ENCODE measurements at places on chromosomes 6 and 20.
A peak's percentile ranks its signal among the peaks of the same experiment; 100 is the strongest.

- no peak for DNase-seq
Measured at GRCh38 chr20:59945731-59946130, 5.5 kb downstream of the FAM217B start.

DNA sequence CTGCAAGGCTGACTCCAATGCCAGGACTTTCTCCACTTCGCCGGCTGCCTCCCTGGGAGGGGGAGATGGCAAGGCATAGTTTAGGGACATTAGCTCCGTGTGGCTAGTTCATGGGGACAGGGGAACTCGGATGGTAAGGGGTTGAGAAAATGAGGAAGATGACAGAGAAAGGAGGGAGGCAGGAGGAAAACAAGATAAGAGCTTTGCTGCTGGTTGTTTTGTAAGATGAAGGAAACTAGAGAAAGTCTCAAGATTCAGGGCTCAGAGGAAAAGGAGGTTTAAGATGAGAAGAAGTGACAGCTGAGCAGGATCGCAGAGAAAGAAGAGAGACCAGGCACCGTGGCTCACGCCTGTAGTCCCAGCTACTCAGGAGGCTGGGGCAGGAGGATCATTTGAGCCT is 180.9 kb upstream of the RREB1 start:
- no peak for DNase-seq

DNA sequence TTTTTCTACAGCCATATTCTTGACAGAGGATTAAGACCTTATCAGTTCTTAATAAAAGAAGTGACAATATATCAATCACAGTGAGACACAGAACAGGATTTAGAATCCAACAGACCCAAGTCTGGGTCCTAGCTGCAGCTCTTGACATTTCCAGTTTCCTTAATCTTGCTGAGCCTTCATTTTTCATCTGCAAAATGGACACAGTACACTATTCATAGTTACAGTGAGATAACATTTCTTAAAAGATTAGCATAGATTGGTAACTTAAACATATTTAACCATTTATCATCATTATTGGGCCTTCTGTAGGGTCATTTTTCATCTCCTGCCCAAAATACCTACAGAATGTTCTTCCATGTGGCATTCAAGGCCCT is 45.6 kb downstream of the FKBP5 start:
- DNase-seq, result no peak

- no peak for DNase-seq
Measured at GRCh38 chr6:43445576-43445975, 9.8 kb downstream of the DLK2 start.

- DNase-seq, result no peak
Measured at GRCh38 chr20:51285684-51286083, 256.8 kb downstream of the NFATC2 start.

- no peak for DNase-seq
Measured at GRCh38 chr20:25259358-25259757, 11.5 kb downstream of the PYGB start.

GRCh38 chr20:53497246-53497645 is 96.4 kb downstream of the ZNF217 start:
- no peak for DNase-seq

GRCh38 chr6:129733290-129733689 is 23.3 kb upstream of the ARHGAP18 start:
- DNase-seq, result no peak

GRCh38 chr6:36893976-36894932 is 8.5 kb downstream of the C6orf89 start:
- no peak for DNase-seq

DNA sequence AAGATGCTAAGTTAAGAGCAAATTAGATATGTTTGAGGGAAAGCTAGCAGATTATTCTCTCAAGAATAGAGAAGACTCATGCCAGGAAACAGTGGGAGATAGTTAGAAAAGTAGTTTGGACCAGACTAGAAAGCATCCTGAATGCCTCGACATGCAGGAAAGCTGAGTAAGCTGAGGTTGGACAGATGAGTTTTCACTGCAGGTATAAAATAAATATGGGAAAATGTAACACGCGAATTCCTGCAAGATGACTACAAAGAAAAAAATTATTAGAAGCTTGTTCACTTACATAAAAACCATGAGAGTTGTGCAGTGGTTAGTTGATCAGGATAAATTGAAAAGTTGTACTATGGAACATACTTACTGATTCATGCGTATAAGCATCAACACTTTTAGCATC is 484.2 kb upstream of the MANEA start:
- DNase-seq, result no peak

GRCh38 chr6:111464184-111464583 is 18.8 kb downstream of the REV3L start:
- no peak for DNase-seq

DNA sequence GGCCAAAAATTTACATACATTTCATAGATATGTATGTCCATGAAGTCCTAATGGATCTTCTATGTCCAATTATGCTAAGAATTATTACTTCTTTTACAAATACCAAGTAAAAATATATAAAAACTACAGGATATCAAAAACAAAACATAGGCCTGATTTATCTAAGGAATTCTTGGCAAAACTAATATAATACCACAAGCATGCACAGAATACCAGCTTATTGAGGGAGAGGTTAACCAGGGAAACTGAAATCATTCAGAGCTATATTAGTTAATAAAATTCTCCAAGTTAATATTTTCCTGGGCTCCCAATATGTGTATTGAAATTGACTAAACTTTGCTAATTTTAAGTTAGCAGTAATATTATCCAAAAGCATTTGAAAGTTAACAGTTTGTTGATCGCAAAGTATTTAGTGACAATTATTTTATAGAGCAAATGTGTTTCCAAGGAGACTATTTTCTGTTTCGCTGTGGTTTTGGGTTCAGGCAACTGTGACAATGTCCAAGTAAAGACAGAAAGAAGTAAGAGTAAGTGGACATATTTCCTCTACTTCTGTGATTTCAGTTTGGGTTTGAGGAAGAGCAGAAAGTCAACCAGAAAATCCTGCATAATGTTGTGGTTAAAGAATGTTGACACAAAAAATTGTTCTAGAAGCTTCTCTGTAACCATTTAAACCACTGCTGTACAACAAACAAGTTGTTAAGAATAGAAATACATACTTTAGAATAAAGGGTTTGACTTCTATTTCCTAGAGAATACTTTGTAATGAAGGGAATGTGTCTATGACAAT is 167.4 kb downstream of the COL21A1 start:
- DNase-seq, result no peak

- DNase-seq, result no peak
Measured at GRCh38 chr6:41455818-41456217, 90.4 kb upstream of the FOXP4 start.

DNA sequence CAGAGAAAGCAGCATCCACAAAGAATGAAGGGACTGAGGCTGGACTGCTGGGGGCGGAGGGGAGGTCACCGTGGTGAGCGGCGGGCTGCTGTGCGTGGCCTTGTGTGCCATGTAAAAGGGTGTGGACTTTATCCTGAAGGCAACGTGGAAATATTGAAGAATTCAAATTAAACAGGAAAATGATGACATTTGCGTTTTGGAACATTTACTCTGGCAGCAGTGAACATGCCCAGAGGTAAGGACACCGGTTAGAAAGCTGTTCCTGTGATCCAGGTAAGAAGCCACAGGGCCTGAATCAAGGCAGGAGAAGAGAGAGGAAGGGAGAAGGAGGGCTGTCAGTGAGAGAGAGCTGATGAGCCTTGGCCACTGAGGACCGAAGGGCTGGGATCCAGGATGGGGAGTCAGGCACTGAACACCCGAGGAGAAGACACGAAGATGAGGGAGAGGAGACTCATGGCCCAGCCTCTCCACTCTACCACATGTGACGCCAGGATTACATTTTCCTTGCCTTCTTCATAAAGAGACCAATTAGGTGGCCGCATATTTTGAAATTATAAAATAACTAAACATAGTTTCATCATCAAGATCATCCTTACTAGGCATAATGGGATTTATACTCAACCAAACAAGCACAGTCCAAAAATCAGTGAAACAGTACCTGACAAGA is 58.4 kb downstream of the TRAM2 start:
- DNase-seq, result no peak

DNA sequence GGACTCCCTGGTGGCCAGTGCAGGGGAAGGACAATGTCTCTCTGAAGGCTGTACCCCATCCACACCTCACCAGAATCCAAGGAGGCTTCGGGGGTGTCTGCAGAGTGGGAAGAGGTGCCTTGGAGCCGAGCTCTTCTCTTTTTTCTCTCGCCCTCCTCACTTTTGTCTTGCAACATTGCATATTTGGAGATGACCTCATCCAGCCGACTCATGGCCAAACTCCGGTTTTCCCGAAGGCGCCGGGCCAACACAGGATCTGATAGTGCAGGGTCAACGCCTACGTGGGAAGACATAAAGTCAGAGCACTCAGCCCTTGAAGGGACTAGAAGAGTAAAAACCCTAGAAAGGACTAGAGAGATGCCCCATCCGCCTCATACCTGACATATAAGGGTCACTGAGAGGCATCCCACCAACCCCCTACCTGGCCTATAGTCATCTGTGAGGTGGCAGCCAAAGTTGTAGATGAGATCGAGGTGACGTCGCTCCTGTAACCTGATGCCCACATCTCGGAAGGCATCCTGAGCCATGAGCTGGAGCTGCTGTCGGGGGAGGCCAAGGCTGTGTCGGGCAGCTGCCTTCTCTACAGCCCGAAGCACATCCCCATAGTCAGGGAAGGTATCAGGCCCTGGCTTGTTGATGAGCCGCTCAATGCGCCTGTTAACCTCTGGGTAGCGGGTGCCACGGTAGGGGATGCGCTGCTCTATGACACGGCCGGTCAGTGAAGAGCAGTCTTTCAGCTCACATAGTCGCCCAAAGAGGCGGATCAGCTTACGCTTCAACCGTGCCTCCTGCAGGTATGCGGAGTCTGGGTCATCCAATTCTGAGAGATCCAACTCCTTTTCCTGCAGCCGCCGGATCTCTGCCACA is 3.0 kb upstream of the ZBTB22 start:
- DNase-seq, result peak; percentile 50

DNA sequence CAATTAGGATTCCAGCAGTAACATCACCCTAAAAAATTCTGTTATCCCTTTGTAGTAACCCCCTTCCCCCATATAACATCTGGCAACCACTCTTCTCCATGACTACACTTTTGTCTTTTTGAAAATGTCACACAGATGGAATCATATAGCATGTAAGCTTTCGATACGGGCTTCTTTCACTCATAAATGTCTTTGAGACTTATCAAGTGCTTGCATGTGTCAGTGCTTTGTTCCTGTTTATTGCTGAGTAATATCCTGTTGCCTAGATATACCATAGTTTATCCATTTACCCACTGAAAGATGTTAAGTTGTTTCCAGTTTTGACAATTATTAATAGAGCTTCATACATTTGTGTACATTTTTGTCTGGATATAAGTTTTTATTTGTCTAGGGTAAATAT is 10.4 kb upstream of the SNPH start:
- no peak for DNase-seq

DNA sequence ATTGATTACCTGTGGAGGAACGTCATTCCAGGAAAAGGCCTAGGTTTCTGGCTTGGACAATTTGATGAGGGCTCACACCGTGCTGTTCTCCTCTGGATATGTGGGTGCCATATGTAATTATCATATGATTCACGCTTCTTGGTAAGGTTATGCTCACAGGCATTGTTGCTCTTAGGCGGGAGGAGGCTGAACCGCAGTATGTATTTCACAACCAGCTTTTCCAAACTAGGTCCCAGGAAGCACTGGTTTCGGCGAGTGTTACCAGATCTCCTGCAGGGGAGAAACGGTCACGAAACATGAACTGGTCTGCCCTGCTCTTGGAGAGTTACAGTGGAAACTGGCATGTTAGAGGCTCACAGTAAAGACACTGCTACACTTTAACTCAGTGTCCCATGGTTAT is 793 bp upstream of the FAM50B start:
- DNase-seq, result peak; percentile 21

GRCh38 chr6:127180426-127180825 is 62.0 kb downstream of the RSPO3 start:
- DNase-seq, result no peak

DNA sequence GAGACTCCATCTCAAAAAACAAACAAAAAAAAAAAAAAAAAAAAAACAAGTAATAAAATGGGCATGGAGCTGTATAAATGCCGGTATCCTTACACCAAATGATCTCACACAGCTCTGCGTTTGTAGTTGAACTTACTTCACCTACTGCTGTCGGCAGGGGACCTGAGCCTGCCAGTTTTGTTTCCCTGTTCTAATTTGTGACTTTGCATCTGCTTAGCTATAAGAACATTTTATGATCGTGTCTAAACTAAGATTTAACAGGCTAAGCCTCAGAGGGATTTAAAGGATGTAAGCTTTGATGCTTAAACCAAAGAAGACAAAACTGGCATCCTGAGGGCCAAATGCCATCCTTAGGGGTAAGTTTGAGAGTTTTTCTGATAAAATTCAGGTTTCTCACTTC is 58.7 kb downstream of the GCNT2 start:
- no peak for DNase-seq

GRCh38 chr20:18984238-18985200 is 170.9 kb downstream of the SCP2D1 start:
- no peak for DNase-seq

- no peak for DNase-seq
Measured at GRCh38 chr20:57737349-57737748, 27.5 kb upstream of the PMEPA1 start.

DNA sequence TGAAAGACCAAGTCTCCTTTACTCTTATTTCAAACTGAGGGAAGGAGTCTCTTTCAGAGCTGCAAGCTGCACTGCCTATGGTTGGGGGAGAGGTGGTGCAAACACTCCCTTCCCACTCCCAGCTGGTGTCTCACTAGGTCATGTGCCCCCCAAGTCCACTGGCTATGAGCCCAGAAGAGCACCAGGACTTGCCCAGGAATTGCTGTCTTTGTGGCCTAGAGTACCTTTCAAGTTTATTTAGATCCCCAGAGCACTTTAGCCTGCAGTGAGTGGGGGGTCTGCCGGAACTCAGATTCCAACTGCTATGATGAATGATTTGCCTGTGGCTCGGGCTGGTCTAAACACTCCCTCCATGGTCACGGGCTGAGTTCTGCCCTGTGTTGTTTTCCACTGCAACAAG is 192.6 kb upstream of the CITED2 start:
- peak; percentile 14 for DNase-seq

- no peak for DNase-seq
Measured at GRCh38 chr20:63951398-63952209, 4.6 kb downstream of the UCKL1 start.

GRCh38 chr20:36421641-36422040 is 115.5 kb downstream of the DLGAP4 start:
- DNase-seq, result no peak

DNA sequence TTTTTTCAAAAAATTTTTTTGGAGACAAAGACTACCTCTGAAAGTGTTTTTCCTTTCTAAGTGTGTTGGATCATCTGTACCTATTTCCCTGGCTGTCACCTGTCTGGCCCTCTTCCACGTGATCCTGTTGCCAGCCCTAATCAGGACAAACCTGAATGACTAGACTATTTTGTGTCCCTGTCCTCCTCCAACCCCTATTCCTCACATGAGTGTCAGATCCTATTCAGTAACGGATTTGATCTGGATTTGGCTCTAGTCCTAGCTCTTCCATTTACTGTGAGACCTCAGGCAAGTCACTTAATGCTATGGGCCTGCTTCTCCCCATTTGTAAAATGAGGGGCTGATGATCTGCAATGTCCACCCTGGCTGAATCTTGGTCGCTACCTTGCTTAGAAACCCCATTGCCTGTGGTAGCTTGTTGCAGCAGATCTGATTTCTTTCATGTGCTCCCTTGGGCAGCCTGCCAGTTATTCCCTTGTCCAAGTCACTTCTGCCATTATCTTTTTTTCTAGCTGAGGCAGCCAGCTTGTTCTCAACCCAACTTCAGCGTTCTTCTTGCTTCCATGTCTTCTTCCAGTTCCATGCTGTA is 4.8 kb downstream of the PHF20 start:
- no peak for DNase-seq

All from H4 (cell line).